Effector memory CD8-positive, alpha-beta T cell (primary cell): ENCODE measurements at places on chromosomes 12 and 14.
A peak's percentile ranks its signal among the peaks of the same experiment; 100 is the strongest.

DNA sequence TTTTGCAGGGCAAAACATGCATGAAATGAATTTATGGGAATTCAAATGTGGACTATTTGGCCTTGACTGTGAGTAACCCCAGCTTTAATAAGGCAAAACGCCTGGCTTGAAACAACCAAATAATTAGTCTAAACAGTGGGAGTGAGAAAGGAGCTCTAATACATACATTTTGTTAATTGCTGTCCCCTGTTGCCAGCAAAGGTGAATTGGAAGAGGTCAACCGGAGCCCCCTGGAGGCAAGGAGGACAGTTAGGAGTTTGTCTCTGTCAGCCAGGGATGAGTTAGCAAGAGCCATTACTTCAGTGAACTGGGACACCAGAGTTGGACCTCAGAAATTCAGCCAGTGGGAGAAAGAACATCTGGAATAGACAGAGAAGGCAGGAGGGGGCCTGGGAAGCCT is 17.4 kb downstream of the KRT76 start:
- DNase-seq: no peak

GRCh38 chr14:37721976-37722659 is 126.7 kb downstream of the TTC6 start:
- DNase-seq: no peak

DNA sequence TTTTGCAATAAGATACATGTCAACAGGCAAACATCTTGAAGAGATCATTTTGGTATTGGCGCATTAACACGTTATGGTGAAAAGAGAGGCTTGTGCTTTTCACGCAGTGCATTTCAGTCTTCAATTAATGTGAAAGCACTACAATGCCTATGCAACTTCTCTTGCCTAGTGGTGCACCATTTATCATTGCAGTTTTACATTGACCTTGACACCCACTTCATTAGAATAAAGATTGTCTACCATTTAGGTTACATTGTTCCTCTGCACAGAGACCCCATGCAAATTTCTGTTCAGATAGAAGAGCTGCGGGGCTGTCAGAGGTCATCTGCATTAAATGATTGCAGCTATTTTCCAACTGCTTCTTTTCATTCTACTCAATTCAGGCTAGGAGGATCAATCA is 212.2 kb upstream of the NPAS3 start:
- DNase-seq: no peak

GRCh38 chr12:124622331-124622730 is 54.9 kb upstream of the NCOR2 start:
- no peak for DNase-seq

DNA sequence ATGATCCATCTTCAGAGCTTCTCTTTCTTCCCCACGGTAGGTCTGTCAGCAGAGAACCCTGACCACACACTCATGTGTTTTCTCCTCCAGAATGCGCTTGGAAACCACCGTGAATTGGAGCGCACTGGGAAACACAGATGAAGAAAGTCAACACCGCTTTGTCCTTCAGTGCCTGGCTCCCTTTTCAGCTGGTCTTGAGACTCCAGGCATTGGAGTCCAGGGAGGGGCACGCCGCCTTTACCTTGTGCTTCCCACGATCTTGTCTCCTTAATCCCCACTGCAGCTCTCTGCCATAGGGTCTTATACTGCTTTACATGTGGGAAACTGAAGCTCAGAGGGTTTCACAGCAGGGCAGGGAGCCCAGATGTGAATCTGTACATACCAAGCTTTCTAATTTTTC is 1.1 kb downstream of the FAM90A1 start:
- no peak for DNase-seq

DNA sequence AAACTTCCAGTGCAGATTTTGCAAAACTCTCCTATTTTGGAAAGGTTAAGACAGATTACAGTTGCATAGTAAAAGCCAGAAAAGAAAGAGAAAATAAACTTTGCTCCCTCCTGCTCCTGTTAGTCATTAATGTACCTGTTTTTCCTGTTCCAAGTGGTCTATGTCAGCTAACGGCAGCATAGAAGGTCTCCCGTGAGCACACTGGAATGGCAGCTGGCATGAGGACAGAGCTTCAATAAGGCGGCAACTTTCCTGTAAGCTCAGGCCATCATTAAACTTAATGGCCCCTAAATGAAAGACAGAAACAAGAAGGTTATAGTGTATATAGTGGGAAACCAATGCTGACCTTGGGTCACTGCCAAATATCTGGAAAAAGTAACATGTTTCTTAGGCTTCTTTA is 16.0 kb downstream of the EIF2B2 start:
- DNase-seq: no peak

GRCh38 chr12:60335745-60336144 is 739.9 kb downstream of the SLC16A7 start:
- DNase-seq: no peak

GRCh38 chr12:774051-774614 is 21.8 kb downstream of the WNK1 start:
- DNase-seq: no peak

GRCh38 chr14:92726135-92726932 is 22.1 kb downstream of the LGMN start:
- peak; percentile 47 for DNase-seq

DNA sequence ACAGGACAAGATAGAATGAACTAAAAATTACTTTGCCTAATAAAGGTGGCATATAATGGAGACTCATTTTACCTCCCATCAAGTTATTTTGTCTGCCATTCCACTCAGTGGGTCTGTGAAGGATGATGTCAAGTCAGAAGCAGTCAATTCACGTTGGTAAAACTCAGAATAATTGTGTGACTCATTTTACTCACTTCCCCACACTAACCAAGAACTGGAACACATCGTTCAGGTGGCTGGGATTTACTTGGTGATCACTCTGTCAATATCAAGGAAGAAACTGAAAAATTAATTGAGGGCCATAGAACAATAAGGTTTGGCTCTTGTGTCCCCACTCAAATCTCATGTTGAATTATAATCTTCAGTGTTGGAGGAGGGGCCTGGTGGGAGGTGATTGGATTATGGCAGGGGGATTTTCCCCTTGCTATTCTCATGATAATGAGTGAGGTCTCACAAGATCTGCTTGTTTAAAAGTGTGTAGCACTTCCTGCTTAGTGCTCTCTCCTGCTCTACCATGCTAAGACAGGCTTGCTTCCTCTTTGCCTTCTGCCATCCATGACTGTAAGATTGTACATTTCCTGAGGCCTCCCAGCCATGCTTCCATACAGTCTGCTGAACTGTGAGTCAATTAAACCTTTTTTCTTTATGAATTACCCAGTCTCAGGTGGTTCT is 35.7 kb upstream of the GTF2A1 start:
- no peak for DNase-seq

DNA sequence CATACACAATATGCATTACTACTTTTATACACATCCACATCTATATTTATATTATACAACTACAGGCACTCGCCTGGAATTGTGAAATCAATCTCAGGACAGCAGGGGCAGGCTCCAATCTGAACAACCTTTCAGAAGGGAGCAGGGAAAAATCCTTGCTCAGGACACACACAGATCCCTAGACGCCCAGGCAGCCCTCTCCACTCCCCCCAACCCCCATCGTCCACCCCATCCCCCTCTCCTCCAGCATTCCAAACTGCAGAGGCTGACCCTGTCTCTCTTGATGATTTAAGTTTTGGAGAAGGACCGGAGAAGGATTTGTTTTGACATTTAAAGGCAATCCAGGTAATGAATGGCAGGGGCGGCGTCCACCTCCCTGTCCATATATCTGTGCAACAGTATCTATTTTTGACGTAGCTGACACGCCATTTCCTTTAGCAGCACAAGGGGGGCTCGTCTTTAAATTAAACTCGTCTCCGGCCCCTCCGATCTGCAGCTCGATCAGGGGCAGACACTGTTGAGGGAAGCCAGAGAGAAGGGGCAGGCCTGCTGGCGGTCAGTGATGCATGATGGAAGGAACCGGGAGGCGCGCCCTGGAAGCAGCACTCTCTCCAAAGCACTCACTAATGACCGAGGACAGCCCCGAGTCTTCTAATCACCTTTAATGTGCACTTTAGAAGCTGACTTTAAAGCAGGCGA is 95.0 kb upstream of the TBX5 start:
- no peak for DNase-seq

DNA sequence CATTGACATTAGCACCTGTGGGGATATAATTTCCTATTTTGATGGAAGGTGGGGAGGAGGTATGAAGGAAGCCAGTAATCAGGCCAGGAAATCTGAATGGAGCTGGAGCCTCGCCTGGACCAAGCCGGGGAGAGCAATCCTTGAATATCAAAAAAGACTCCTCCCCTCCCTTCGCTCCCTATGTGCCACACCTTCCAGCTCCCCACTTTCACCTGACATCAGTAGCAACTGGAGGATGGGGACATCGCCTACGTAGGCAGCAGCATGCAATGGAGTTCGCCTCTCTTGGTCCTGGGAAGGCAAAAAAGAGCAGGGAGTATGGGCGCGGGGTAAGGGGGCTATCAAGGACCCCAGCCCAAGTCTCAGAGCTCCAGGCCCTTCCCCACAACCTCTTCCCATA is 1.1 kb downstream of the ANKRD52 start:
- no peak for DNase-seq

DNA sequence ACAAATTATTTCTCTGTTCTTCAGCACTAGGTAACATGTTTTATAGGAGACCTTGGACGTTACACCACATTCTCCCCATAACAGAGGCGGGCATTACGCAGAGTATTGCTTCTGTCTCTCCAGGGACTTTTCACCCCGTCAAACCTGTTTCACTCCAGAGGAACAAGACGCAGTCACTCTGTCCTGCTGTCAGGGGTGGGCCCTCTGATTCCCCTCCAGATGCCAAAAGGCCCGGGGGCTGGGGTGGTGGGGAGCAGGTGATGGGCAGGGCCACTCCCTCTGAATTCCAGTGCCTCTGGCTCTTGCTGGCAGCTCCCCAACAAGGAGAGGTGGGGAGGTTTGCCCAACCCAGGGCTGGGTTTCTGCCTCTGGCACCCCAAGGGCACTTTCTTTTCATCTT is 71.9 kb downstream of the NTF3 start:
- no peak for DNase-seq

GRCh38 chr12:91460469-91460868 is 277.9 kb upstream of the DCN start:
- no peak for DNase-seq

- DNase-seq: peak; percentile 17
Measured at GRCh38 chr14:91108941-91109611, 4.8 kb upstream of the DGLUCY start.

GRCh38 chr14:60643463-60644314 is 5.6 kb downstream of the SIX1 start:
- DNase-seq: no peak

- no peak for DNase-seq
Measured at GRCh38 chr14:91692075-91692474, 39.8 kb downstream of the CATSPERB start.

- DNase-seq: no peak
Measured at GRCh38 chr12:9751204-9752144, 9.2 kb downstream of the CD69 start.

- DNase-seq: no peak
Measured at GRCh38 chr12:131131077-131131807, 177.5 kb downstream of the ADGRD1 start.

DNA sequence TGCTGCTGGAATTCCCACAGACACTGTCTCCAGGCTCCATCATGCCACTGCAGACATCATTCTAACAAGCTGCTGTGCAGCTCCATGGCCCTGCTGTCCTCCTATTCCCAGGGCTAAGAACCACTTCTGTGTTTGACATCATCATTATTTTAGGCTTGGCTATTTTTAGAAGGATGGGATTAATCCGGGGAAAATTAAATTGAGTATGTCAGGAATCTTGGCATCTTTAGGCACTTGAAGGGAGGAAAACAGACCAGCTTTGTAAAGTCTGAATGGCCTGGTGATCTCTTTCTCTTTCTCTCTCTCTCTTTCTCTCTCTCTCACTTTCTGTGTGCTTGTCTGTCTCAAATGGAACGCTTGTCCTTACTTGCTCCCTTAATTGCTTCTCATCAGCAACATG is 568.3 kb upstream of the FLRT2 start:
- no peak for DNase-seq

DNA sequence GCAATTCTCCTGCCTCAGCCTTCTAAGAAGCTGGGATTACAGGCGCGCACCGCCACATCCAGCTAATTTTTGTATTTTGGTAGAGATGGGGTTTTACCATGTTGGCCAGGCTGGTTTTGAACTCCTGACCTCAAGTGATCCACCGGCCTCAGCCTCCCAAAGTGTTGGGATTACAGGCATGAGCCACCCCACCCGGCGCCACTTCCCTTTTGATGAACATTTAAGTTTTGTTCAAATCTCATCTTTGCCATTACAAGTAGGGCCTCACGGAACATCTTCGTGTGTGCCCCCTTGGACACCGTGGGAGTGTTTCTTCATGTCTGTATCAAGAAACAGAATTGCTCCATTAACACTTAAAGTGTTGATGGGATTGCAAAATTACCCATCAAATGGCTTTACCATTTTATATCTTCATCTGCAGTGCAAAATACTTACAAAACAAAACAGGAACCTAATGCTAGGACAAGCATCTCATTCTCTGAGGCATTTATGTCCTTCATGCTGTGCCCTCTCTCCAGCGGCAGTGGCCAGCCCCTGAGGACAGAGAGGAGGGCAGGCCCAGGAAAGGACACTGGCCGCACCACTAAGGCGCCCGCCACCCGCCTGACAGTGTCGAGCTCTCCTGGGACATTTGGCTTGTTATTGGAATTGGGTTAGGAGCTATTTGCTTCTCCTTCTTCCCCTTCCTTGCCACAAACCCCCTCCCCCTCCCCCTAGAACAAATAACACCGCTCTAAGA is 61.7 kb downstream of the RFX4 start:
- no peak for DNase-seq

GRCh38 chr14:104138098-104138717 is at the start of gene KIF26A:
Gene KIF26A, plus strand, starts transcription at chr14:104138587. Its CDS starts 136 bp downstream, at chr14:104138723.
- DNase-seq: no peak

- DNase-seq: no peak
Measured at GRCh38 chr14:105952222-105952621, 425.8 kb downstream of the TMEM121 start.

GRCh38 chr12:6650832-6651231 is 3.6 kb upstream of the ACRBP start:
- no peak for DNase-seq

GRCh38 chr14:73785834-73786635 is 65.6 kb upstream of the PTGR2 start:
- DNase-seq: peak; percentile 61
